Esophagus muscularis mucosa (tissue), 4 donors: ENCODE measurements at places on chromosomes 12 and 14. TPM values are rescaled to one million over a fixed set of nuclear protein-coding genes. Genes with fewer than 3 reads are reported as not detected.

Gene LYZ
- total RNA-seq, result 8.8 TPM

Gene MAGOHB
- total RNA-seq, result 11.4 TPM

Gene IL25
- not detected for total RNA-seq

Gene UNC79
- total RNA-seq, result under 0.01 TPM

Gene LUM
- 36.6 TPM for total RNA-seq

Gene BBOF1
- total RNA-seq, result 10.6 TPM

Gene FKBP11
- 7.9 TPM for total RNA-seq

Gene AKAP6
- 38.6 TPM for total RNA-seq

Gene MYL2
- not detected for total RNA-seq

Gene RNASE7
- total RNA-seq, result not detected

Gene GOLGA5
- 35.3 TPM for total RNA-seq

Gene CFAP251
- 0.83 TPM for total RNA-seq

Gene RHOJ
- total RNA-seq, result 10.4 TPM

Gene DDX11
- total RNA-seq, result 18.7 TPM

Gene C12orf57
- 342 TPM for total RNA-seq

Gene SLC38A4
- 0.17 TPM for total RNA-seq

Gene FOXN4
- not detected for total RNA-seq

Gene CCDC198
- total RNA-seq, result not detected

Gene SDR9C7
- total RNA-seq, result 0.40 TPM

Gene MIP
- total RNA-seq, result not detected

Gene PTGER2
- total RNA-seq, result 5.3 TPM

Gene NR1H4
- total RNA-seq, result not detected

Gene TMTC1
- 102 TPM for total RNA-seq

Gene ESR2
- total RNA-seq, result 0.42 TPM

Gene SSPN
- total RNA-seq, result 36.4 TPM

Gene GAS2L3
- 7.0 TPM for total RNA-seq

Gene GALNT4
- 5.0 TPM for total RNA-seq

Gene RAPGEF3
- total RNA-seq, result 43.5 TPM

Gene SERPINA9
- total RNA-seq, result not detected
